HS-5 (cell line): ENCODE measurements at places on chromosomes 2 and 18.

DNA sequence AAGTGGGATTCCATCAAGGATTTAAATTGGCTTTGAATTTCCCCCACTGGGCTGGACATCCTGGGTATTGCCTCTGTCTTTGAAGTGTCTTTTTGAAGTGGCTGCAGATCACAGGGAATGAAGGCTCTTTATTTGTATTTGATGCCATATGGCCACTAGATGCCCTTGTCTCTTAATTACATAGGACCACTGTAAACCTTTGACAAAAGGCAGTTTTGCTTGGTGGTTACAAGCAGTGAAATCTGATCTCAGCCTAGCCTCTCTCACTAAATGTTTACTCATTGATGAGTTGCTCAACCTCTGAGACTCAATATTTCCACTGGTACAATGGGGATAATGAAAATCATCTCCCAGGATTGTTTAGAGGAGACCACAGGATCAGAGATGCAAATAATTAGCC lies 102.2 kb downstream of the INSIG2 start:
- no peak for DNase-seq

DNA sequence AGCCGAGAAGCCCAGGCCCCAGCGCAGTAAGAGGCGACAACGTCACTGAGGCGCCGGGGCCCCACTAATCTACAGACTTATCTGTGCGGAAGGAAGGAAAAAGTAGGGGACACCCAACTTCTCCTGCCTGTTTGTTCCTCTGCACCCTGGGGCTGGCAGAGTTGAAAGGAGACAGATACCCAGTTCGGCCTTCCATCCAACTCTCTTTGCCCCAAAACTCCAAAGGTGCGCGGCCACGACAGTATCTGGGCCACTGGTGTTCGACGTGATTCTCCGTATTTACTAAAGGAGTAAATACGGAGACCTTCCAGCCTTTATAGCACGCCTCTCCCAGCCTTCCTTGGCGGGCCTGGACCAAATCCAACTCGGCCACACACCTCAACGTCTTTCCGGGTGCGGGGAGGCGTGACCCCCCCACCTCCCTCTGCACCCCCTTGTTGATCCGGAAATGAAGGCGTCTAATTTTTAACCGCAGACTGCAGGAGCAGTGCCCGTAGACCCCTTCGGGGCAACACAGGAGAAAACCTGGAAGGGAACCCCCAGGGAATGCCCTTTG lies 1.6 kb downstream of the SMAD7 start:
- no peak for DNase-seq

- no peak for DNase-seq
Measured at GRCh38 chr2:239548451-239548871, 147.6 kb upstream of the HDAC4 start.

DNA sequence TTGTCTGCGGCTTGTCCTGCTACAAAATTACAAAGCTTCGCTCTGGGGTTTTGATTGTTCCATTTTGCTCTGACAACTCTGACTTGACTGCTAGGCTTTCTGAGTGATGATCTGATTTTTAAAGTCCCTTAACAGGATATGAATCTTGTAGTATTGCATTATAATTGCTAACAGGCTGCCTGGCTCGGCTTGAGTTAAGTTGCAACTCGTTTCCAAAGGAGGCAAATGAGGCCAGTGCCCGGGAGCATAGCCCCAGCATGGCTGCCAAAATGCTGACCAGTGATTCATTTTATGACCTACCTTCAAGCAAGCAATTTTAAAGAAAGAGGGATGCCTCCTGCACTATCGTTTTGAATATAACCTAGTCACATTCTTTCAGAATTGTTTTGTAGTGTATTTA lies 135.4 kb downstream of the COL6A3 start:
- no peak for DNase-seq

DNA sequence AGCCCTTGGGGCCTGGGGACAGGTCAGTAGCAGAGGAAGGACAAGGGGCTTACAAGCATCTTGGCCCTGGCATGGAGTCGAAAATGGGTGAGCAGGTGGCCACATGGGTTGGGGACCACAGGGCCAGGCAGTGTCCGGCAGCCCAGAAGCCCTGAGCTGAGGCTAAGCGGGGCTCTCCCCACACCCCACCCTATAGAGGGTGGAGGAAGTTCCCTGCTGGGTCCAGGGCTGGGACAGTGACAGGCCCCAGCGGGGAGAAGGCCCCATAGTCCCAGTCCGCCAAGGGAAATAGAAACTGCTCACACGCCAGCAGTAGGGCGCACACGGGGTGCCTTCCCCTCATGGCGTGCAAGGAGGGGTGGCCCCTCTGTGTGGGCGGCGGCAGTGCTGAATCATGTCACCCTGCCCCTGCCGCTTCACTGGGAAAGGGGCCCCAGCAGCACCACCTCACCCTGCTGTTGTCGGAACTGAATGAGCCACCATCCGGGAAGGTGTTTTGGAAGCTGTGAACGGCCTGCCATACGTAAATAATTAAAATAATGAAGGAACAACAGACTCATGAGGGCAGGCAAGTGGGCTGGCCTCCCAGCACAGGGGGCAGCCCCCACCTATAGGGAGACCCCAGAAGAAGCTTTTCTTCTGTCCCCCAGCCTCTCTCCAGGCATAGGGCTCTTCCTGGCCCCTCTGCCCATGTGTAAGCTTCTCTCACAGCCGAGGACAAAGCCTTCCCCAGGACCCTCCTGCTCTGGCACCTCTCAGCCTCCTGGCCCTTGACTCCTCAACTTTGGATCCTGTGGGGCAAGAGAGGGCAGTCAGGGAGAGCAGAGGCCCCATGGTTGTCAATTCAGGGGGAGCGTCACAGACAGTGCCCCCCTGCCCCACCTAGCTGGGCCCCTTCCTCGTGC lies 12.7 kb upstream of the DUSP2 start:
- no peak for DNase-seq

DNA sequence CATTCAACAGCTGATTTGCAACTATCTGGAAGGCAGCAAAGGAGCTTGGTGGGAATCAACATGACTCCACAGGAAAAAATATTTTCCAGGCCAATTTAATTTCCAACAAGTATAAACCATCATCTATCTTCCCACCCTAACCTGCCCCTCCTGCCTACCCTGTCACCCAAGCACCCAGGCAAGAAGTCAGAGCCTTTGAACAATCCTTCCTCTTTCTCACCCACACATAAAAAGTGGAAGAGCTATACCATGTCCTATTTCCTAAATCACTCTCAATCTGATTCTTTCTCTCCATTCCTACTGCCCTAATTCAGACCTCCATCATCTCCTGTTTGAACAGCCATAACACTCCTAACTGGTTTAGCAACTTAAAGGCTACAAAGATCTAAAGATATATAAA lies 12.7 kb downstream of the SPIRE1 start:
- DNase-seq = no peak
